ENCODE measurements at places on chromosomes 16 and 17.

DNA sequence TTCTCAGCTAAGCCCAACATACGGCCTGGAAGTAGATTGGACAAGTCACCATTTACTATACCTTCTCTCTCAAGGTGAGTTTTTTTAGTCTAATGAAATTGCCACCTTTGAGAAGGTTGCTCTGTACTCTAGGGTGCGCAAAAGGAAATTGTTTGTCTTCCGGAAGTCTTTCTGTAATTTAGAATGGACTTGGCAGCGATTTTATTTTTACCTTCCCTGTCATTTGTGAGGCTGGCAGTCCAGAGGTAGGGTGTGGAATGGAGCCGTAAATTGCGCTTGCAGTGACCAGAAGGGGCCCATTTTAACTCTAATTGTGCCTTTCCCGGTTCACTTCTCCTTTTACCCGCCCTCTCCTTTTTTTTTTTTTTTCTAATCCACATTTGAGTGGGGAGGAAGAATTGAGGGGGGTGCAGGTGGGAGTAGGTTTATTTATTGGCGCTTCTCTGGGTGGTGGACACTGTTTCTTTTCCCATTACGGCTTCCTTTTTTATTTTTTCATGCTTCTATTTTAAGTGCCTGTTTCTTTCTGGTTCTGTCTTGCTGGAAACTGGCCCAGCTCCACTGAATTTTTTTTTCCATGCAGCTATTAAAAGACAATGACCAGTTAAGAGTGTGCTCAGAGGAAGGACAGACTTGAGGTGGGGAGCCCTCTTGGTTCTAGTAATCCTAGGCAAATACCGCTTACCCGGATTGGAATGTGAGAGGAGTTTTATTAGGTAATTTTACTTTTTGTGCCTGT, 89.7 kb upstream of the CLEC18A start:
- no peak for DNase-seq

DNA sequence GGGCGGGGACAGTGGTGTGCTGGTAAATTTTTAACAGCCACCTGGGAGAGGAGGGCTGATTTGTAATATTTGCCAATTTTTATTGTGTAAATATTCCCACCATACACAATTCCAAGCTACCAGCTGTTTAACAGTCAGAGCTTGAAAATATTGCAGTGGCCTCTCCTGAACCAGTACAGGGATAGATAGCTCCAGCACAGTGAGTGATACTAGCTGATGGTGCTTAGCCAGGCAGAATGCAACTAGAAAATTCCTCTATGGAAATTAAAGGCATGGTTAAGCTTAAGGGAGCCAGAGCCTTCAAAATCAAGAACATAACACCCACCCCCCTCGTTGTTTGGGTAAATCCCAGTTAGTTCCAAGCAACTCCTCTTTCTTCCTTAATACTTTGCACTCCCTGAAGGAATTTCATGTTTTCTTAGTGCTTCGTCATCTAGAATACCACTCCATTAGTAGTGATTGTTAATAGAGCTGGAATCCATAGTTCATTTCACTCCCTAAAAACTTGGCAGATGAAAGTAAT, 96.6 kb downstream of the CYB561 start:
- no peak for DNase-seq

DNA sequence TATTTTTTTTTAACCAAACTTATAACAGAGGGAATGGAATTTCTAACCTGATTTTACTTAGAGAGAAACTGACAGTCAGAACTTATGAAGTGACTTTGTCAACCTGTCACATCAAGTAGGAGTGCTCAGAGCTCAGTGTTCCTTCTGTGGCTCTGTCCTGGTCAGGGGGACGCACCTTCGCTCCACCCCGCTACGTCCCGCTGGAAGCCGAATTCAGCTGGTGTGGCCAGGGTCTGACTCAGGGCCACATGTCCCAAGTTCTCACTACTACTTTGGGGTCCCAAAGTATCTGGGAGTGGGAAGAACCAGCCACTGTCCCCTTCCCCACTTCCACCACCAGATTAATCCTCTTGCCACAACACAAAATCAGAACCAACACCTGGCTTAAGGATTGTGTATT, 51.4 kb downstream of the C16orf78 start:
- DNase-seq = no peak

DNA sequence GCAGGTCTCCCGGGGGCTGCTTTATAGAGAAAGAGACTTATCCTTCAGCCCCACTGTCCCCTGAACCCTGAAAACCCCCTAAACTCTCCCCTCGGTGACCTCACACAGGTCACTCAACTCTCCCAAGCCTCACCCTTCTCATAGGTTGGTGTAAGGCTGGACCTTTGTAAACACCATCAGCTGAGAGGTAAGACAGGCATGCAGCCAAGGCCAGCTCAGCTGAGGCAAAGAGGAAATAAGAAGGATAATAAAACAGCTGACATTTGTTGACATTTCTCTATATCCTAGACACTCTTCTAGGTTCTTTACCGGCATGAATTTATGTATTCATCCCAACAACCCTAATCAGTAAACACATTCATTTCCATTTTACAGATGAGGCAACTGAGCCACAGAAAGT, 134.3 kb downstream of the CCT6B start:
- DNase-seq = no peak

DNA sequence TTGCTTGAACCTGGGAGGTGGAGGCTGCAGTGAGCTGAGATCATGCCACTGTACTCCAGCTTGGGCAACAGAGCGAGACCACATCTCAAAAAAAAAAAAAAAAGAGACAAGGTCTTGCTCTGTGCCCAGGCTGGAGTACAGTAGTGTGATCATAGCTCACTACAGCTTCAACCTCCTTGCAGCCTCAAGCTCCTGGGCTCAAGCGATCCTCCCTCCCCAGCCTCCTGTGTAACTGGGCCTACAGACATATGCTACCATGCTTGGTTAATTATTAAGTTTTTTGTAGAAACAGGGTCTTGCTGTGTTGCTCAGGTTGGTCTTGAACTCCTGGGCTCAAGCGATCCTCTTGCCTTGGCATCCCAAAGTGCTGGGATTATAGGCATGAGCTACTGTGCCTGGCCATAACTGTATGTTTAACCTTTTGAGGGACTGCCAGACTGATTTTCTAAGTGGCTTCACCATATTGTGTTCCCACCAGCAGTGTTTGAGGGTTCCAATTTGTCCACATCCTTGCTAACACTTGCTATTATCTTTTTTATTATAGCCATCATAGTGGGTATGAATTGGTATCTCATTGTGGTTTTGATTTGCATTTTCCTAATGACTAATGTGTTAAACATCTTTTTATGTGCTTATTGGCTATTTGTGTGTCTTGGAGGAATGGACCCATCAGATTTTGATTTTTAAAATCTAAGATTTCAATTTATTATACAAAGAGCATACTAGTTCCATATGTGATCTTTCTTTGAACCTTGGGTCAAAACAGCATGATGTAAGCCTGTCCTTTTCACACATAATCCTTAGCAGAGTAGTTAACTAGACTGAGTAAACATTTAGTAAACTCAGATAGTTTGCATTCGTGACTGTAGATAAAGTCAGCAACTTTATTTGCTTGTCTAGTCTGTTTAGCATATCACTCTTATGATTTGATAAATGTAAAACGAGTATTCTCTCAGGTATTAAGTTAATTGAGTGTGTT, 38.1 kb upstream of the KPNB1 start:
- no peak for DNase-seq
